Amniotic stem cell (primary cell): ENCODE measurements at places on chromosomes 1 and 21.

DNA sequence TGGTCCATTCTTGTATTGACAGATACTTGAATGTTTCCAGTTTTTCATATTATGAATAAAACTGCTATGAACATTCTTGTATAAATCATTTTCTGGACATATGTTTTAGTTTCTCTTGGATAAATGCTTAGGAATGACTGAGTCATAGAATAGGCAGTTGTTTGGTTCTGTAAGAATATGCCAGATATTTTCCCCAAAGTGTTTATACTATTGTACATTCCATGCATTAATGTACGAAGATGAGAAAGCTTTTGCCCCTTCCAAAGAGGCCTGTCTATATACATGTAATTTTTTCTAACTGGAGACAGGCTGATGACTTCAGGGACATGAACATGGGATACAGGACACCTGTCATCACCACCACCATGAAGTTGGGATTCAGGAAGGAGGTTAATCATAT, 11.3 kb downstream of the NBPF3 start:
- peak; percentile 52 for DNase-seq

- DNase-seq, result no peak
Measured at GRCh38 chr1:151585622-151586021, 26.2 kb upstream of the SNX27 start.

GRCh38 chr1:46406881-46407608, 12.9 kb downstream of the FAAH start:
- no peak for DNase-seq

DNA sequence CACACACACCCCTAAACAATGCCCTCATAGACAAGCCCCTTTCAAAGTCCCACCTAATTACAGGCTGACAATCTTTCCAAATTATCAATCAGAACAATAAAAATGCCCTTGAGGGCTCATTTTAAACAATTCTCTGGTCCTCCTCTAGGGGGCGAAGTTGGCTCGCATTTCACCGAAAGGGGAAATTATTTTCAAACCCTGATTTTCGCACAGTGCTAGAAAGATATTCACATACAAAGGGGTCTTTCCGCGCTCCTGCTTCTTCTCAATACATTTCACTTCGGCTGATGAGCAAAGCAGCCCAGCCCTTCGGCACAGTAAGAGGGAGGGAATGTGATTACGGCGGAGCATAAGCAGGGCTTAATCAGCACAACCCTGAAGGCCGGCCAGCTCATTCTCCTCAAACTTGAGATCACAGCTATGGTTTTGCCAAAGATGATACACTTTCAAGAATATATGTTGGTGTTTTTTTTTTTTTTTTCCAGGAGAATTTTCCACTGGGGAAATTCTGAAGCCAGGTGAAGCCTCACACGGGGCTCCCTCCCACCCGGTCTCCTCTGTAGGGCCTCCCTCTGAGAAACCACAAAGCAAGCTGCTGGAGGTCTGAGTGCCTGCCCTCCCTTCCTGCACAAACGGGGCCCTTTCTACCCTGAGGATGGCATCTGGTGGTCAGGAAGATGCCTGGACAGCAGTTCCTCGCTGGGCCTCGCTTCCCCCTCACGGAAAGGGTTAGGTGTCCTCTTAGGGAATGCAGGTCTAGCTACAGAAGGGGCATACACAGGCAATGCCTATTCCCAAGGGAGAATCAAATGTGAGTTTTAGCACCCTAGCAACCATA, 66.9 kb downstream of the GNG12 start:
- peak; percentile 88 for DNase-seq

DNA sequence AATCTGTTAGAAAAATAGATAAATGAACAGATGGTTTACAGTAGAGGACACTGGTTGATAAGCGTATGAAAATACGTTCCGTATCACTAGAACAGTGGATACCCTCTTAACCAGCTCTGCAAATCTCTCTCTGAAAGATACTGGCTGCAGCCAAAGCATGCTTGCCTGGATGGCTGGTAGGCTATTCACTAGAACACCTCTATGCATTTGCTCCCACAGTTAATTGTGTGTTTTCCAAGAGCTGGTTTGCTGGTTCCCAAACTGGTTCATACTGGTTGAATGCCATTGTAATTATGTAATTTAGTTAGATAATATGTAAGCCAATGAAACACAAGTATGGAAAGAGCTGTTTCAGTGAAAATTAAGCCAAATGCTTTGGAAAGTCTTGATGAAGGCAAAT, 126.6 kb downstream of the C1orf21 start:
- no peak for DNase-seq

GRCh38 chr1:225769687-225770086, 7.9 kb upstream of the SRP9 start:
- DNase-seq, result no peak

- DNase-seq, result no peak
Measured at GRCh38 chr1:246725191-246725590, 982 bp downstream of the SCCPDH start.

- no peak for DNase-seq
Measured at GRCh38 chr1:47378147-47378546, 37.9 kb upstream of the FOXE3 start.

DNA sequence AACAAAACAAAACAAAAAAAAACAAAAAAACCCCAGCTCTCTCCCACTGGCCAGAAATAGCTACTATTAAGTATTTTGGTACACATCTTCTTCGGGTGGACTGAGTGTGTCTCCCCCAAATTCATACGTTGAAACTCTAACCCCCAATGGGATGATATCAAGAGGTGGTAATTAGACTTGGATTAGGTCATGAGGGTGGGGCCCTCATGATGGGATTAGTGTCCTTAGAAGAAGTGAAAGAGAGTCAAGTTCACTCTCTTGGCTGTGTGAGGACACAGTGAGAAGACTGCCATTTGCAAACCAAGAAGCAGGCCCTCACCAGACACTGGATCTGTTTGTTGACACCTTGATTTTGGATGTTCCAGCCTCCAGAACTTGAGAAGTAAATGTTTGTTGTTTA, 116.9 kb downstream of the NOS1AP start:
- DNase-seq, result no peak

- DNase-seq, result no peak
Measured at GRCh38 chr1:65054481-65054880, 88.1 kb upstream of the JAK1 start.

DNA sequence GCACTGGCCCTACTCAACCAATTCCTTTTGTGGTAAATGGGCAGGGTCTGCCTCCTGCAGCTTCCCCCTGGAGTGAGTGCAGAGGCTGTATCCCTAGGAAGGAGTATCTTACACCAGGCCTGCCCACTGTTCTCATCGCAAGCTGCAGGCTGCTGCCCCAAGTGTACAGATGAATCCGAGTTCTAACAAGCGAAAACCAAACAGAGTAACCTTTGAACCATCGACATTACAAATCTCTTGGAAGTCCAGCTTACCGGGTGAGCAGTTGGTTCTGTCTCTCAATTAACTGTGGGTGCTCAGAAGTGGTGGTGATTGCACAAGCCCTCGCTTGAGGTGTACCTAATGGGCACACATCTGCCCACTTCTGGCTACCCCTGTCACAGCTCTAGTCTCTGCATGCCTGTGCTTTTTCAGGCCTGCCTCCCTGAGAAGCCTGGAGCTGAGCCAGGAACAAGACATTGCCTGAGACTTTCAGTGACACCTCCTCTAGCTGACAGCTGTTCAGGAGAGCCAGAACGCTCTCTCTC, 22.7 kb downstream of the INAVA start:
- DNase-seq, result no peak

GRCh38 chr1:79386730-79387129, 380.2 kb upstream of the ADGRL4 start:
- DNase-seq, result no peak

DNA sequence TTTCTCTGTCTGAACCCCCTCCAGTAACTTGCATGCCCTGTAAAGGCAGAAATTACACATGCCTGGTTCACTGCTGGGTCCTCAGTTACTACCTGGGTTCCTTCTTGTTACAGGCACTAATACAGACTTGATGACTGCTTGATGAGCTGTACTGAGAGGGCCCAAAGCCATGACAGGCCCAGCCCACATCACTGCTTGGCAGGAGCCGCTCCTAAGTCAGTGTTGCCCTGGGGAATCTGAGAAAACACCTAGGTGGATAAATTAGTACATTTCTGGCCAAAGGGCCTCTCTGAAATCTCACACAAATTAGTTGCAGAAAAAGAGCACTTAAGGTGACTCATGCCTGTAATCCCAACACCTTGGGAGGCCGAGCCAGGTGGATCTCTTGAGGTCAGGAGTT, 37.8 kb upstream of the IRF2BP2 start:
- DNase-seq, result no peak

- no peak for DNase-seq
Measured at GRCh38 chr1:61247051-61247825, 164.9 kb downstream of the NFIA start.

GRCh38 chr1:227411066-227411465, 92.8 kb upstream of the CDC42BPA start:
- no peak for DNase-seq

- DNase-seq, result no peak
Measured at GRCh38 chr1:178258536-178258935, 164.6 kb downstream of the RASAL2 start.

DNA sequence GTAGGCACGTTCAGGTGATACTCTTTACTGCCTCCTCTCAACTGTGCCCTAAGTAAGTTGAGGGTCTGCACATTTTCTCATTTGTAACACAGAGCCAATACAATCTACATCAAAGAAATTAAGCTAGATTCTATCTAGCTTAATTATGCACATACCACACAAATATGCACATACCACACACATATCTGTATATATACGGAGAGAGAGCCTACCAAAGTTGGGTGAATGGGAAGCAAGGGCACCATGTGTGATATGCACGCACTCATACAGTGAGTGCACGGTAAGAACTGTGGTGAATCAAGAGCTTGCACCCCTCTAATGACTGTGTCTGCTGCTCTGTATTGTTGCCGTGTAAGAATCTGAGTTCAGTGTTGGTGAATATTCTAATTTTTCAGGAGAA, 314.9 kb downstream of the ZNF326 start:
- no peak for DNase-seq

DNA sequence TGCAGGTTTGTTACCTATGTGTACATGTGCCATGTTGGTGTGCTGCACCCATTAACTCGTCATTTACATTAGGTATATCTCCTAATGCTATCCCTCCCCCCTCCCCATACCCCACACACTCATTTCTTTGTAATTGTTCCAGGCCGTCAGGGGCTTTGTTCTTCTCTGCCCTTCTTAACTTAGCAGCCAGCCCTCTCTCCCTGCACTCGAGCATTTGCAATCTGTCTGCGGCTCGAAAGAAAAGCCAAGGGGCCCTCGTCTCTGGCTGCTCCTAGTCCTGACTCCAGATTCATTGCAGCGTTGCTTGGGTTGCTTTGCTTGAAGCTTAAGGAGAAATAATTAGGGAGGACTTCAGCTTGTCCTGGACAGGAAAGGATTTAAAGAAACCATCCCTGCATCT, 85.7 kb downstream of the ATP1A1 start:
- no peak for DNase-seq

GRCh38 chr21:43354666-43355065, 72.3 kb downstream of the SIK1 start:
- no peak for DNase-seq

- DNase-seq, result no peak
Measured at GRCh38 chr1:158013840-158014730, 20.6 kb downstream of the KIRREL1 start.

DNA sequence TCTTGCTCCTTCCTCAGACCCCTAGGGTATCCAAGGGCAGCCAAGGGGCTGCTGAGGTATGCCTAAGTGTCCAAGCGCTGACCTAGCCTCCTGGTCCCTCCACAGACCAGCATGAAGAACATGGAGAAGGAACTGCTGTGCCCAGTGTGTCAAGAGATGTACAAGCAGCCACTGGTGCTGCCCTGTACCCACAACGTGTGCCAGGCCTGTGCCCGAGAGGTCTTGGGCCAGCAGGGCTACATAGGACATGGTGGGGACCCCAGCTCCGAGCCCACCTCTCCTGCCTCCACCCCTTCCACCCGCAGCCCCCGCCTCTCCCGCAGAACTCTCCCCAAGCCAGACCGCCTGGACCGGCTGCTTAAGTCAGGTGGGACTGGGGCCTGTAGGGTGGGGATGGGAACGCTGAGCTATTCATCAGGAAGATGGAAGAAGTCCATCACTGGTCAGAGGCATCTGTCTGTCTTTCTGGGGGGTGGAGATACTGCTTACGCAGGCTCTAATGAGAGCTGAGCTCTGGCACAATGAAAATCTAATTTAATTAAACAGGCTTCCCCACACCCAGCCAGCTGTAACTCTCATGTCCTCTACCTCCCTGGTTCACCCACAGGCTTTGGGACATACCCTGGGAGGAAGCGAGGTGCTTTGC, 1.8 kb downstream of the TRIM46 start:
- no peak for DNase-seq
